NCI-H446 (cell line): ENCODE measurements at places on chromosomes 13 and 19.
A peak's percentile ranks its signal among the peaks of the same experiment; 100 is the strongest.

DNA sequence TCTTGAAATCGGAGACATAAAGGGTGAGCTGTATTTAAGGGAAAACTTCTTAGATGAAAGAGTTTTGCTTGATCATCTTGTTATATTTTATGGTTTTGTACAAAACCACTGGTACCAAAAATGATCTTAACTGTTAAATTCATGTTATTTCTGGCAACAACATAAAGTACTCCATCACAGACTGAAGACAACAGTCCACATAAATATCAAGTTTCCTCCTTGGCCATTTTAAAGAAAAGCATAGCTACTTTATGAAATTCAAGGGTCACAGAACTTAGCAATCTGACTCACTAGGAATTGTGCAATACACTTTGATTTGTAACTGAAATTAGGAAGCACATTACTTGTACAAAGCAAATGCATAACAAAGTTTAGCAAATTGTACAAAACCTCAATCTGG is 66.3 kb downstream of the TBC1D4 start:
- DNase-seq: no peak

DNA sequence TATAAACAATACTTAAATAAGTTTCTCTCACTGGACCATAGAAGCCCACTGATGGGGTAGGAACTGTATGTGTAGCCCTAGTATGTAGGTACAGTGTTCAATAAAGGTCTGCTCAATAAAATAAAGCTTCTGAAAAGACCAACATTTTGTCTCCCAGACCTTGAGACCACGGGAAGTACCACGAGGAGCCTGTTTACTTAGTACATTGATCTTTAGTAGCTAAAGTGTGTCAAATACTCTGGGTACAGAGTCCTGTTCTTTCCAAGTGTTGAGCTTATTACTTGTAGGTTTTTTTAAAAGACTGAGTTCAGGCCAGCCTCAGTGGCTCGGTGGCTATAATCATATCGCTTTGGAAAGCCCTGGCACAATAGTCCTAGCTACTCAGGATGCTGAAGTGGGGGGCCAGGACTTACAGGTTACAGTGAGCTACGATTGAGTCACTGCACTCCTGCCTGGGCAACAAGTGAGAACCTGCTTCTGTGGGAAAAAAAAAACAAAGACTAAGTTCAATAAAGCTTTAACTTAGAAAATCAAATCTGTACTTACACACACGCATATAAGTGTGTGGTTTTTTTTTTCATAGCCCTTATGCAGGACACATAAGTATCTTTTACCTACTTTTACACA is 3.4 kb downstream of the MTRF1 start:
- no peak for DNase-seq

GRCh38 chr19:52138278-52138982 is 1.3 kb downstream of the ZNF616 start:
- no peak for DNase-seq

GRCh38 chr13:46119883-46120614 is 15.2 kb upstream of the CPB2 start:
- DNase-seq: peak; percentile 29

GRCh38 chr19:16117594-16118033 is 5.9 kb downstream of the RAB8A start:
- DNase-seq: no peak

DNA sequence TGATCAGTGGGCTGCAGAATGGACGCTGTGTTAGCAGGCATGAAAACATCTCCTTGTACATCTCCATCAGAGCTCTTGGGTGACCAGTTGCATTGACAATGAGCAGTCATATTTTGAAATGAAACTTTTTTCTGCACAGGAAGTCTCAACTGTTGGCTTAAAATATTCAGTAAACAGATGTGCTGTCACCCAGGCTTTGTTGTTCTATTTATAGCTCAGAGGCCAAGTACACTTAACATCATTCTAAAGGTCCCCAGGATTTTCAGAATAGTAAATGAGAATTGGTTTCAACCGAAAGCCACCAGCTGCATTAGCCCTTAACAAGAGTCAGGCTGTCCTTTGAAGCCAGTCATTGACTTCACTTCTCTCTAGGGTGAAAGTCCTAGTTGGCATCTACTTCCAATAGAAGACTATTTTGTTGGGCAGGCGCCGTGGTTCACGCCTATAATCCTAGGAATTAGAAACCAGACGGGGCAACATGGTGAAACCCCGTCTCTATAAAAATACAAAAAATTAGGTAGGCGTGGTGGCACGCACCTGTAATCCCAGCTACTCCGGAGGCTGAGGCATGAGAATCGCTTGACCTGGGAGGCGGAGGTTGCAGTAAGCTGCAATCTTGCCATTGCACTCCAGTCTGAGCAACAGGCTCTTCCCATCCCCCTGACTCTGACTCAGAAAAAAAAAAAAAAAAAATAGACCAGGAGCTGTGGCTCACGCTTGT is 7.9 kb upstream of the PDE4A start:
- DNase-seq: no peak
